ENCODE measurements at places on chromosomes 4 and X. TPM values are rescaled to one million over a fixed set of nuclear protein-coding genes. Genes with fewer than 3 reads are reported as not detected.

The PGAM4 gene
- not detected for total RNA-seq

The NKX3-2 gene
- not detected for total RNA-seq

The ANK2 gene
- 3.8 TPM for total RNA-seq

The NPNT gene
- 15.4 TPM for total RNA-seq

The AIMP1 gene
- 34.2 TPM for total RNA-seq

The CRLF2 gene
- total RNA-seq = not detected

The GPC3 gene
- 3.3 TPM for total RNA-seq

The SULT1B1 gene
- total RNA-seq = not detected

The TMPRSS11B gene
- not detected for total RNA-seq

The HMX1 gene
- not detected for total RNA-seq

The C4orf36 gene
- 1.1 TPM for total RNA-seq

The MRFAP1L1 gene
- 30.9 TPM for total RNA-seq

The DCHS2 gene
- total RNA-seq = 0.12 TPM

The UBQLN2 gene
- total RNA-seq = 20.2 TPM

The CYTL1 gene
- 8.1 TPM for total RNA-seq

The PAPSS1 gene
- 51.2 TPM for total RNA-seq

The PRDM5 gene
- 7.3 TPM for total RNA-seq

The GLOD5 gene
- total RNA-seq = not detected

The TMEM187 gene
- 2.3 TPM for total RNA-seq

The IL3RA gene
- total RNA-seq = not detected

The DKK2 gene
- total RNA-seq = 0.40 TPM

The DGKK gene
- total RNA-seq = under 0.01 TPM

The FRAS1 gene
- 9.1 TPM for total RNA-seq

The P2RY10 gene
- not detected for total RNA-seq

The REPS2 gene
- total RNA-seq = 0.72 TPM

The MTMR8 gene
- total RNA-seq = 0.12 TPM

The LRAT gene
- total RNA-seq = 0.43 TPM

The SPINK2 gene
- total RNA-seq = 4.4 TPM

The PRSS12 gene
- 1.0 TPM for total RNA-seq

The MAGED4 gene
- total RNA-seq = 13.2 TPM

The ABCG2 gene
- total RNA-seq = 0.29 TPM

The DNAAF6 gene
- not detected for total RNA-seq

The SHROOM4 gene
- total RNA-seq = 4.2 TPM

The ADRA2C gene
- total RNA-seq = not detected

The MAGEA11 gene
- total RNA-seq = not detected

The EXOSC9 gene
- total RNA-seq = 71.1 TPM

The SMARCA5 gene
- total RNA-seq = 39.0 TPM

The HPGDS gene
- total RNA-seq = not detected

The GPR143 gene
- 16.6 TPM for total RNA-seq

The GAGE13 gene
- total RNA-seq = not detected
